ENCODE measurements at places on chromosomes 12 and 14.

- no peak for DNase-seq
These were observed 4.2 kb upstream of the XPOT start for GRCh38 chr12:64400041-64400440.

DNA sequence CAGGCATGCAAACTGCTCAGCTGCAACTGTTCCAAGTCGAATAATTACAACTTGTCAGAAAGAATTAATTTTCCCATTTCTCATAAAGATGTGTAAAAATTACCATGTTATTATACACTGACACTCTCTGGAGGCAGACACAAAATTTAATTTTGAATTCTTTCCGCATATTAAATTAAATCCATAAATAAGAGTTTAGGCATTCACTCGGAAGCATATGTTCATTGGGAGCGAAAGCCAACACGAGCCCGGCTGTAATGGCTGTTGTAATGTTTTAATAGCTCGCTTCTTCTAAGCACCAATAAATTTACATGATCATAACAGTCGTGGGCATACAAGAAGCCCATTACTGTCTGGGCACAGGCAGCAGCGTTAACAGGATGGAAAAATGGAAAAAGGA lies 189.6 kb upstream of the SOX5 start:
- no peak for DNase-seq

GRCh38 chr12:63018273-63018672 lies 83.3 kb upstream of the PPM1H start:
- DNase-seq = no peak

DNA sequence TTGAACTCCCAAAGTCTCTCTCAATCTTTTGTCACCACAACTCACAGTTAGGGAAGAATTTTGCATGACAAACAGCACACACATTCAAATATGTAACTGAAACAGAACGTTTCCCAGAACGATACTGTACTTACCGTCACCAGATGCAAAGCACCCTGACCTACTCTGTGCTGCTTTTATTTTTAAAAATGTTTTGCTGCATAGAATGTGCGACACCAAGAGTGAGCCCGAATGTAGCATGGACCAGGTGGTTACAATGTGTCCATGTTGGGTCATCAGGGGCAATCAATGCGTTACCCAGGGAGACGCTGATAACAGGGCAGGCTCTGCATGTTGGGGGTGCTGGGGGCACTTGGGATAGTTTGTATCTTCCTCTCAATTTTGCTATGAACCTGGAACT lies 14.6 kb upstream of the EIF5 start:
- DNase-seq = peak; percentile 33

GRCh38 chr14:23929822-23930294 lies 23.7 kb upstream of the DHRS4 start:
- peak; percentile 25 for DNase-seq

DNA sequence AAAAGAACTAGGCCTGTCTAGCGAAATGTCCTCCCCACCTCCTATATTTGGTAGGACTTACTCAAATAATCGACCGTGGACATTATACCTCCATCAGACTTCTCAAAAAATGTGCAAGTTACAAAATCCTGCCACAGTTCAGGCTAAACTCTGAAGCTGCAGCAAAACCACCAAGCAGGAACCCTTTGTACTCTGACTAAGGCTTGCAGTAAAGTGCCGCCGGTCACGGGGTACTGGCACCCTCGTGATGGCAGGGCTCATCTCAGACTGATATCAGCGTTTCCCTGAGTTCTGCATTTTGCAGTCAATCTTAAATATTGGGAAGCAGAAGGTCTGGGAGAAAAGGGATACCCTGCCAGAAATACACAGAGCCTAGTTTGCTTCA lies 17.1 kb downstream of the SLC11A2 start:
- no peak for DNase-seq

GRCh38 chr12:12990700-12991468 lies 9.2 kb downstream of the HEBP1 start:
- no peak for DNase-seq

- no peak for DNase-seq
These were observed 630 bp downstream of the FOS start for GRCh38 chr14:75279153-75279762.

GRCh38 chr14:103128631-103129300 lies 5.5 kb downstream of the TNFAIP2 start:
- no peak for DNase-seq

- DNase-seq = no peak
These were observed 502.6 kb downstream of the FUT8 start for GRCh38 chr14:65915125-65915524.

- DNase-seq = no peak
These were observed 70.2 kb upstream of the NCOR2 start for GRCh38 chr12:124637581-124637981.

DNA sequence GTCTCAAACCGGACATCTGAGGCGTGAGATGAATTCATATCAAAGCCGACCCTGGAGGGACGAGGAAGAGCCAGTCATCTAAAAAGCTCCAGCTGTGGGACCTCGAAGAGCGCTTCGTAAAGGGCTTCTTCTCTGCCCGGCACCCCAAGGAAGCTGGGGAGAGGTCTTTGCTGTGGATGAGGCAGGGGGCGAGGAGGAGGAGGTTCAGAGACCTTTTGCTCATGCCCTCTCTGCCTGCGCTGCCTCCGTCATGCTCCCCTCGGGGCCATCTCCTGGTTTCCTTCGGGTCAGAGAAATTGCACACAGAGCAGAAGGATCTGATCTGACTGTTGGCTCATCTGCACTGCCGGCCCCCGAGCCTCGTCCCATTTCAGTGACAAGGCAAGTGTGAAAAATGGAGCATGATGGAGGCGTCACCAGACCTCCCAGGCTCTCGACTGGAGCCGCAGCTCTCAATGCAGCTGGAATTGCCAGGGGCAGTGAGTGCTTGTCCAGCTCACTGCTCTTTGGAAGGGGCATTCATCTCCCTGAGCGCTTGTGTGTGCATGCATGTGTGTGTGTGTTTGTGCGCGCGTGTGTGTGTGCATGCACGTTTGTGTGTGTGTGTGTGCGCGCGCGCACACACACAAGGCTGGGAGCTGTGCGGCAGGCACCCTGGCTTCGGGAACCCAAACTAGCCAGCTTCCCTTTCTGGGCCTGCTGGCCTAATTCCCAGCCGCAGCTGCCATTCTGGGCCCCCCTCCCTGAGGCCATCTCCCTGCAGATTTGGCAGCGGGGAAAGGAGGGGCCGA lies 9.2 kb downstream of the CABP1 start:
- no peak for DNase-seq

- peak; percentile 71 for DNase-seq
These were observed 20.0 kb upstream of the PCNX1 start for GRCh38 chr14:70887207-70887681.

DNA sequence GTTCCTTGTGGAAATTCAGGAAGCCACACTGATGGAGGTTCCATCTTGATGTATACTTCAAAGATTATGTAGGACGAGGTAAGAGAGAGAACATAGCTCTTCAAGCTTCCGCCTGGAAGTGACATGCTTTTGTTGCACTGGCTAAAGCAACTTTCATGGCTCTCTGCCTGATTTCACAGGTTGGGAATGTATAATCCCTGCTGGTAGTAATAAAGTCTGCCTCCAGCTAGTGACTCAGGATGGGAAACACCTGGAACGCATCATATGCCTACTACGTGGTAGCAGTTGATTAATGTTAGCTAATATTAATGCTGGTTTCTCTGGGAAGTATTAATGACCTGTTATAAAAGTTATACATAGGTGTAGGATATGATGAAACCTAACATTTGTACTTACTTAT lies 71.1 kb downstream of the PELI2 start:
- DNase-seq = no peak

GRCh38 chr14:104171895-104172294 lies 33.5 kb downstream of the KIF26A start:
- no peak for DNase-seq

- DNase-seq = no peak
These were observed 31.0 kb downstream of the CCDC85C start for GRCh38 chr14:99573000-99573330.

DNA sequence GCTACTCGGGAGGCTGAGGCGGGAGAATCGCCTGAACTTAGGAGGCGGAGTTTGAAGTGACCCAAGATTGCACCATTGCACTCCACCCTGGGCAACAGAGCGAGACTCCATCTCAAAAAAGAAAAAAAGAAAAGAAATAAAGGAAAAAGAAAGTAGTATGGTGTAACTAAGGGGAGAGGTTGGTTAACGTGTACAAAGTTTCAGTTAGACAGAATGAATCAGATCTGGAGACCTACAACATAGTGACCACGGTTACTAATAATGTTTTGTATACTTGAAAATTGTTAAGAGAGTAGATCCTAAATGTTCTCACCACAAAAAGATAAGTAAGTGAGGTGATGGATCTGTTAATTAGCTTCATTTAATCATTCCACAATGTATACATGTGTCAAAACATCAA lies 1208.8 kb downstream of the VRK1 start:
- no peak for DNase-seq

DNA sequence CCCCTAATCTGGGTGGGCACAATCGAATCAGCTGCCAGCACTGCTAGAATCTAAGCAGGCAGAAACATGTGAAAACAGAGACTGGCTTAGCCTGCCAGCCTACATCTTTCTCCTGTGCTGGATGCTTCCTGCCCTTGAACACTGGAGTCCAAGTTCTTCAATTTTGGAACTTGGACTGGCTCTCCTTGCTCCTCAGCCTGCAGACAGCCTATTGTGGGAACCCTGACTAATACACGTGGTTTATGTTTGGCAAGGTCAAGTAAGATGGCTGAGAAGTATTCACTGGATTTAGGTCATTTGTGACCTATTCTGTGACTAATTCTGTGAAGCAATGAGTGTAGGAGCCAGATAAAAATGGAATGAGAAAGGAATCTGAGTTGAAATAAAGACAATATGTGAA lies 11.0 kb downstream of the GPR135 start:
- DNase-seq = no peak

DNA sequence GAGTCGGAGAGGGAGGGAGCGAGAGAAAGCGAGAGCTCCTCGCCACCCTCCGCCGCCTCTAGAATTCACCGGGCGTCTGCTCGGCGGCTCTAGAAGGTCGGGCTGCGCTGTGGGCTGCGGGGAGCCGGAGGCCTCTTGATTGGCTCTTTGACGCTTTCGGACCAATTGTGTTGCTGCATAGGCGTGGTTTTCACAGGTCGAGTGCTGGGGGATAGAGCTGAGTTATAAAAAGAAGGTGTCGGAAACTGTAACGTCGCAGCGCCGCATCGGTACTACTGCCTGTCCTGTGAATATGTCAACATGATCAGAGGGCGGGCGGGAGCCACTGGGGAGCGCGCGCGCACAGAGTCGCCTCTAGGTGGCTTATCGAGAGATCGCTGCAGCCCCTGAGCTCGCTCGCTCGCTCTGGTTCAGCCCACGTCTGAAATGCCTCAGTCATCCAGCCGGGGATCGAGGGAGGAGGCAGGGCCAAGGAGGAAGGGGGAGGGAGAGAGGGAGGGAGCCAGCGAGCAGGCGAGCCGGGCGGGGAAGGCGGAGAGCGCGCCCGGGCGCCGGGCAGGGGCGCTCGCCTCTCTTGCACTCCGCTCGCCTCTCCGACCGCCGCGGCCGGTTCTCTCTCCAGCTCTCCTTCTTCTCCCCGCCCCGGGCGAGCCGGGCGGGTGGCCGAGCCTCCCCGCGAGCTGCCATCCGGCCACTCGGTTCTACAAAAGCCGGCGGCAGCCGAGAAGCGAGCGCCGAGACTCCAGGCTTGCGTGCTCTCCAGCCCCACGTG lies at the start of gene TBX3:
TSS of gene TBX3 (minus strand) at position 78 of the 772 bp plus-strand sequence. CDS start 975 bp downstream, outside the sequence.
- no peak for DNase-seq

- no peak for DNase-seq
These were observed 33.1 kb upstream of the COL2A1 start for GRCh38 chr12:48037267-48037915.

GRCh38 chr12:7072035-7072434 lies 11.5 kb downstream of the C1S start:
- DNase-seq = no peak

DNA sequence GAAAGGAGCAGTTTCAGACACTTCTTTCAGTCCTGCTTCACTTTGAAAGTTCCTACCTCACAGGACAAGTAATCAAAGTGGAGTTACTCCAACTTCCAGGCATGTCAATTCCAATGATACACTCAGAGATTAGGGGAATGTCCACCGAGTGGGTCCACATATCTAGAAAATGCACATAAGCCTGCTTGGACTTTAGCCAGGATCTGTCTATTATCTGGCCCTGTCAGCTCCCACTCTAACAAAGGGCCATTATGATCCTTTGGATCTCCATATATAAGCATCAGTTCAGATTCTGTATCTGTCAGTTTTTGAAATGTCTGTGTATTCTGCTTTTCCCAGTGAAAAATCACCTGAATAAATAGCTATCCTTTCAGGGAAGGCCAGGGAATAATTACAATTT lies 112.9 kb upstream of the ATXN7L3B start:
- no peak for DNase-seq

DNA sequence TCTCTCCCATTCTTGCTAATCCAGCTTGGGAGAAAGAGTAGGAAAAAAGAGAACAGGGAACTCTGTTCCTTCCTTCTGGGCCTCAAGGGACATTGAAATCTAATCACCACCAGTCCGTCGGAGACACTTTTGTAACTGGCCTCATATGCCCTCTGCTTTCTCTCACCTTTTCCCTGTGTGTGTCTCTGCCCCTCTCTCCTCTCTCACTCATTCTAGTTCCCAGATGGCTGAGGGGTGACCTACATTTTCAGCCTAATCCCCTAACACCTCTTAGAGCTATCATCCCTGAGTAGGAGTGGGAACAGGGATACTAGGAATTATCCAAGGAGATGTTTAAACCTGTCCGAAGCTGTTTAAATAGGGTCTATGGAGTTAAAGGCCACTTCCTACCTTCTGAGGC lies 8.9 kb upstream of the PCK2 start:
- no peak for DNase-seq

GRCh38 chr14:57712102-57712501 lies 153.8 kb downstream of the SLC35F4 start:
- DNase-seq = no peak

DNA sequence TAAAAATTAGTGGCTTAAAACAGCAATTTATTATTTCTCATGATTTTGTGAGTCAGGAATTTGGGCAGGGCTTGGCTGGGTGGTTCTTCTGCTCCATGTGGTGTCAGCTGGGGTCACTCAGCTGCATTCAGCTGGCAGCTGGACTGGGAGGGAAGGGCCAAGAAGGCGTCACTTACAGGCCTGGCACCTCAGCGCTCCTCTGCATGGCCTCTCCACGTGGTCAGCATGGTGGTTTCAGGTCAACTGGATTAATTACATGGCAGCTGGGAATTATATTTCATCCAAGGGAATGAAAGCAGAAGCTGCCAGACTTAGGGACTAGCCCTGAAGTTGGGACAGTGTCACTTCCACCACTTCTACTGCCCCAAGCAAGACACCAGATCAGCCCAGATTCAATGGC lies 27.5 kb upstream of the IRF2BPL start:
- no peak for DNase-seq

- no peak for DNase-seq
These were observed 1.4 kb upstream of the PHC1 start for GRCh38 chr12:8912914-8913313.

DNA sequence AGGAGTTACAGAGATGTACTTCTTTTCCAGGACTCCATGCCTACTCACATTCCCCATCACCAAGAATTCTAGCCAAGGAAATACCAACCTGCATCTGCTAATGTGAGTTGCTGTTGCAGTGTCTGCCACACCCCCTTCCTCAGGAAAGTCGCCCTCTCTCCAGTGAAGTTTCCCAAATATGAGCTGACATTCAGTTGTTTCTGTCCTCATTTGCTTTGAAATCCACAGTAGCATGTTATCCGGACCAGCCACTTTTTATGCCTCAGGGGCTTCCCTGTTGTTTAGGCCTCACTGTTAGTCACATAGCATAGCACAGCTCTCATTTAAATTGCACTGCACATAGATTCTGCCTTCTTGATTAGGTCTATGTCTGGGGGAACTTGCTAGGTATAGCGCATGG lies 212.4 kb downstream of the EGLN3 start:
- no peak for DNase-seq

- no peak for DNase-seq
These were observed 34.3 kb upstream of the PLEKHG6 start for GRCh38 chr12:6275928-6276887.

- no peak for DNase-seq
These were observed 17.4 kb downstream of the COL2A1 start for GRCh38 chr12:47986832-47987231.
